ENCODE measurements at places on chromosomes 11 and 22.

DNA sequence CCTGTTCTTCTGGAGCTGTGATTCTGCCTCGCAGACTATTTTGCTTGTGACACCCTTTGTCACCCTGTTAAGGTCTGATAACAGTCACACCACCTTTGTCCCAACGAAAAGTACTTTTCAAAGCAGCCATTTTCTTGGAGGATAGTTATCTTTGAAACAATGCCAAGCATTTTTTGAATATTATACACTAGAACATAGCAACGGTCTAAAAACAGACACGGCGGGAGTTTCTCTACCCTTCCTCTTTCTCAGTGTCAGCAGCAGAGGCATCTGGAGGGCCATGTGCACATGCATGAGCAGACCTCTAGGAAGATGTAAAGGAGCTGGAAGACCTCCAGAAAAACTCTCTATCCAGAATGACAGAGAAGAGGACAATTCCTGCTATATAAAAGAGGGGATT is 86.5 kb downstream of the TRPC6 start:
- DNase-seq: no peak

DNA sequence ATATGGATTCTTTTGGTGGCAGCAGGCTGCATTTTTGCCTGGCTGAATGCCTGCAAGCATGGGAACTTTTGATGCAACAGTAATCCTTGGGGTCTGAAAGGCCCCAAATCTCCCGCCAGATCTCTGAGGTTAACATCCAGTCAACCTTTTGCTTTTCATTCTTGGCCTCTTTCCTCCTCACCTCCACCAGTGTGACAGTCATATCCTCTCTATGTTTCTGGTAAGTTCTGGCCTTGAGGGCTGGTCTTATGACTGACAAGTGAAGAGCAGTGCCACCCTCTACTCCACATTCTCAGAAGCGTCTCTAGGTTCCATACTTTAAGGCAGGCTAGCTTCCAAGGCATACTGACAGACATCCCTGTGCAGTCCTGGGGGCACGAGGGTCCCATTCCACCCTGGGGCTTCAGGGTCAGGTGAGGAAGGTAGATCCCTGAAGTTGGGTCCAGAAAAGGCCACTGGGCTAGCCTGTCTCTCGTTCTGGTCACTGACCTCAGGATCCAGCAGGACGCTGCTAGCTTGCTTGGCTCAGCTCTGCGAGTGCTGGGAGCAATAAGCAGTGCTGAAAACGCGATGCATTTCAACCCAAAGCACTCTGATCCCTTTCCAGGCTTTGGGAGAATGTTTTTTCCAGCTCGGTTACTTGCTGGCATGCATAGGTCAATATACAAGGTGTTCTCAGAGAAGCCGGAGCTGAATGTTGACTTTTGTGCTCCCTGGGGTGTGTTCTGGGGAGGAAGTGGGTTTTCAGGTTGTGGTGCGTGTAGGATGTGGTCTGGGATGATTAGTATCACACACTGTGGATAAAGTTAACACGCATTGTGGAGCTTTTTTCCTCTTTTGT is 75.2 kb downstream of the PTPRJ start:
- no peak for DNase-seq

DNA sequence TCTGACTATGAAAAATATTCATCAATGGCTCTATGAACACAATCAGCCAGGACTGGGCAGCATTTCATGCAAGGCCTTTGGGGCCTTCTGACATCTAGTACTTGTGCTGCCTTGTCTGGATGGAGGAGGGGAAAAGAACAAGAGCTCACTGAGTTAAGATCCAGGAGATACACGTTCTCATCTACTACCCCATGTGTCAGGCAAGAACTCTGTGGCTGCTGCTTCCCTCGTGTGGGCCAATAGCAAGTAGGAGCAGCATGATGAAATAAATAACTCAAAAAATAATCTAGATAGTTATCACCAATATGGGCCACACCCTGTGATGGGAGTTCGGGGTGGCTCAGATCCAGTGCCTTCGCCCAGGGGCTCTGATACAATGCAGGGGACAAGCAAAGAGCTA is 7.3 kb downstream of the KCNE3 start:
- DNase-seq: no peak

- no peak for DNase-seq
Measured at GRCh38 chr22:41885116-41885515, 29.8 kb downstream of the SHISA8 start.

DNA sequence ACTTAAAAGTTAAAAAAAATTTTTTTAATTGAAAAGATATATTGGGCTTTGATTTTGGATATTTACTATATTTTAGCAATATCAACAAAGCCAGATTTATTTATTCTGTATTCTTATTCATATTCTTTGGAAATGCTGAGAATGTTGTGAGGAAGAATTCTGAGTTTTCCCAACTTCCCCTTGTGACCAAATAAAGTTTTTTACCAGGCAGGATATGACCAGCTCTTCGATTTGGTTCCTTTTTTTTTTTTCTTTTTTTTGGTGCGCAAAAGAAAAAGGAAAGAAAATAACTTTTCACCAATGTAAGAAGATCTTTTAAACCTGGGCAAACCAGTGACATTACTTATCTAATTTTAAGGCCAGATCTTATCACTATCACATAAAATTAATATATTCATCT is 12.9 kb downstream of the TCP11L1 start:
- DNase-seq: no peak

DNA sequence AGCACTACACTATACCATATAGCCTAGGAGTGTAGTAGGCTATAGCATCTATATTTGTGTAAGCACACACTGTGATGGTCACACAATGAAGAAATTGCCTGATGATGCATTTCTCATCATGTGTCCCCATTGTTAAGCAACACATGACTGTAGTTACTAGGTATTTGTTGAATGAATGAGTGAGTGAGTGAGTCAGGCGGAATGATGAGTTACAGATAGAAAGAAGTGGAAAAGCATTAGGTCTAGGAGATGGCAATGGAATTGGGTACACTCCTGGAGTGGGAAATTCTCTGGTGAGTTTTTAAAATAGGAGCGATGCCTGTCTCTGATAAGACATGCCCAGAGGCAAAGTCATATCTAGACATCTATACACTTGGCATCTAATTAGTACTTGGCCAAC is 160.5 kb upstream of the TBCEL start:
- no peak for DNase-seq

DNA sequence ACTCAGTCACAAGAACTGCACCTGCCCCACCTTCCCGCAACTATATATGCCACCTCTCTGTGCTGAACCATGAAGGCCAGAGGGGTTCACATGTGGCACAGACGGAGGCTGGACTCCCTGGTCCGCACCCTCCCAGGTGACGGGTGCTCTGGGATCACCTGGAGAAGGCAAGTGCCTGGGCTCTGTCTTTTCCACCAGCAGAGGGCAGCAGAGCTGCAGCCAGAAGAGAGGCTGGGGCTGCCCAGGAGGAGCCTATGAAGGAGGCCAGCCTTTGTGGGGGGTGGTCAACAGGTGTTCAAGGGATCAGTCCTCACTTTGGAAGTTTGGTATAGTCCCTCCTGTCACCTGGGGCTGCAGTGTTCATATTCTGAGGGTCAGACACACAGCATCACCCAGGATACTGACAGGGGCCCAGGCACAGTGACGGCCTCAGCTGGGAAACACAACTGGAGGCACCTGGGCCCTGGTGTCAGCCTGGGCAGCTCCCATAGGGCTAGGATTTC is 39.2 kb upstream of the IGLL5 start:
- peak; percentile 5 for DNase-seq

DNA sequence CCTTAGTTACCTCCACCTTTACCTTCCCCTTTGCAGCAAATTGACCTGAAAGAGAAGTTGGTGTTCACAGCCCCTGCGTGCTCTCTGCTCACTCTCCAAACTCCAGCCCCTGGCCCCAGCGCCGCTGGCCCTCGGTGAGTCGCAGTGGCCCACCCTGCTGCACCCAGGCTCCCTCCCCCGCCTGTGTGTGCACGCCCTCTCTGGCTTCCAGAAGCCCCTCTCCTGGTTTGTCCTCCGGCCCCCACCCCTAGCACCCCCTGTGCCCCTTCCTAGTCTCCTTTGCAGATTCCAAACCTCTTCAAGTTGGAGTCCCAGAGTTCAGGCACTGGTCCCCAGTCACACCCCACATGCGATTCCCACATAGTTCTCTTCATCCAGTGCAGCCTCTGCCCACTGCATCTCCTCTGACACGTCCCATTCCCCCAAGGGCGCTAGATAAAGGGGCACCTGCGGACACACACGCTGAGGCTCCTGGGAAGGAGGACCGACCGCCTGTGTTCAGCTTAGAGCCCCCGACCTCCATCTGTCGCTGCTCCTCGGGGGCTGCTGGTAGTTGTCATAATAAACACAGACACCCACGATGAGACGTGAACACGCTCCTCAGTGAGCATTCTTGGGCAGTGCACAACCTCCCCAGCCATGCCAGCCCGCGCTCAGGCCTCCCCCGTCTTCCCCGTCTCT is 1.5 kb upstream of the PHRF1 start:
- no peak for DNase-seq

DNA sequence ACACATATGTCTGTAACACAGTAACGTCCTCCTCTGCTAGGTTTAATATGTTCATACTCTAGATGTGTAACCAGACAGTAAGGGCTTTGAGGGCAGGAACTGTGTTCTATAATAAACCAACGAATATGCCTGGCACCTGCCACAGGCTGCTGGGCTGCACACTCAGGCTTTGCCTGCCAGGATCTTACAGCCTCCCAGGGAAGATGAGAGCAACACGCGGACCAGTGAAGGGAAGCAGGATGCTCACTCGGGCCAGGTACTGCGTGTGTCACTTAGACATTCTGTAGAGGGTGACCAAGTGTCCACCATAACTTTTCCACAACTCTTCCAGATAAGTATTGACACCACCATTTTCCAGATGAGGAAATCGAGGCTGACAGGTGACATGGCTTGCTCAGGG is 21.7 kb upstream of the BAIAP2L2 start:
- no peak for DNase-seq

- DNase-seq: no peak
Measured at GRCh38 chr11:9708544-9708943, 44.7 kb downstream of the SWAP70 start.

DNA sequence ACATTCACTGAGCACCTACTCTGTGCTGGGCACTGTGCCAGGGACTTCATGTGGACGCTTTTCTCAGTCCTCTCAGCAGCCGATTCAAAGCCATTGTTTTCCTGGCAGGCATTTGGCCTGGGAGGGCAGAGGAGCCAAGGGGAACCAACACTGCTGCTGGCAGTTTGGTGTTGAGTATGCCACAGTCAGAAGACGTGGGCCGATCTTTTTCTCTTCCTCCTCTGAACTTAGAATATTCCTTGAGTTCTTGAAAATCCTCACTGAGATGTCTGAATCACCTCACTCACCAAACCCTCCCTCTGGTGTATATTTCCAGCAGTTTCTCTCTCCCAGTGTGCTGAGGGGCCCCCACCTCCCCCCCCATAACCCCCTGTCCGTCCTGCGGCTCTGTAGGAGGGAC is 114.5 kb upstream of the CRYBB3 start:
- DNase-seq: no peak

GRCh38 chr11:129972611-129973010 is 30.0 kb downstream of the PRDM10 start:
- DNase-seq: no peak

- no peak for DNase-seq
Measured at GRCh38 chr11:69510471-69511357, 29.3 kb downstream of the LINC01488 start.

Measured in NCI-H2227 treated with DMSO at 0.1 percent for 48 hours (cell line).